ENCODE measurements at places on chromosomes 16 and 17. TPM values are rescaled to one million over a fixed set of nuclear protein-coding genes. Genes with fewer than 3 reads are reported as not detected.

FAM20A gene
- 16.2 TPM for total RNA-seq

CDH16 gene
- 0.25 TPM for total RNA-seq

TBC1D28 gene
- not detected for total RNA-seq

ADPRM gene
- 18.7 TPM for total RNA-seq

SPNS3 gene
- total RNA-seq = not detected

PRR35 gene
- total RNA-seq = not detected

DNA sequence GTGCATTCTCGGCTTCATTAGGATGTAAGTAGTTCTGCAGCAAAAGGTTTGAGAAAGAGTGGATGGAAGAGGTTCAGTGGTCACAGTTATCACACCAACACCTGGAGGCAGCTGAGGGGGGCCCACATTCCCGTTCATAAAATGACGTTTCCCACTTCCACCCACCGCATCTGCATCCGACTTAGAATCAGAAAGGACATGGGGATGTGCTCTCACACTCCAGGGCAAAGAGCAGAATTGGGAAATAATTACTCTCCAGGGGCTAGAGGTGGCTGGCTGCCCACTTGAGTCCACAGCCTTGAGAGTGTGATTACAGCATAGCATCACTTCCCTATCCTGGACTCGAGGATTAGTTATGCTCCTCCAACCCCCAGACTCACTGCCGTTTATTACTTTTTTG, 122.0 kb downstream of the CPPED1 start:
- no peak for DNase-seq

- no peak for DNase-seq
These were observed 227.3 kb upstream of the IRX5 start for GRCh38 chr16:54703339-54703738.

DNA sequence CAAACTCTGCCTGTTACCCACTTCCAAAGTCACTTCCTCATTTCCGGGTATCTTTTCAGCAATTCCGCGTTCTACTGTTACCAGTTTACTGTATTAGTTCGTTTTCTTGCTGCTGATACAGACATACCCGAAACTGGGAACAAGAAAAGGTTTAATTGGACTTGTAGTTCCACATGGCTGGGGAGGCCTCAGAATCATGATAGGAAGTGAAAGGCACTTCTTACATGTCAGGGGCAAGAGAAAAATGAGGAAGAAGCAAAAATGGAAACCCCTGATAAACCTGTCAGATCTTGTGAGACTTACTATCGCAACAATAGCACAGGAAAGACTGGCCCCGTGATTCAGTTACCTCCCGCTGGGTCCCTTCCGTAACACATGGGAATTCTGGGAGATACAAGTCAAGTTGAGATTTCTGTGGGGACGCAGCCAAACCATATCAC, 30.9 kb downstream of the PAFAH1B1 start:
- no peak for DNase-seq

- no peak for DNase-seq
These were observed 2.4 kb upstream of the RIPOR1 start for GRCh38 chr16:67526149-67526791.

GRCh38 chr17:45427181-45427835, 5.4 kb downstream of the ARHGAP27 start:
- no peak for DNase-seq

- DNase-seq = no peak
These were observed 8.0 kb downstream of the POLR3K start for GRCh38 chr16:45454-45853.

GRCh38 chr17:77402159-77402731, 261.5 kb downstream of the SEC14L1 start:
- DNase-seq = no peak

DNA sequence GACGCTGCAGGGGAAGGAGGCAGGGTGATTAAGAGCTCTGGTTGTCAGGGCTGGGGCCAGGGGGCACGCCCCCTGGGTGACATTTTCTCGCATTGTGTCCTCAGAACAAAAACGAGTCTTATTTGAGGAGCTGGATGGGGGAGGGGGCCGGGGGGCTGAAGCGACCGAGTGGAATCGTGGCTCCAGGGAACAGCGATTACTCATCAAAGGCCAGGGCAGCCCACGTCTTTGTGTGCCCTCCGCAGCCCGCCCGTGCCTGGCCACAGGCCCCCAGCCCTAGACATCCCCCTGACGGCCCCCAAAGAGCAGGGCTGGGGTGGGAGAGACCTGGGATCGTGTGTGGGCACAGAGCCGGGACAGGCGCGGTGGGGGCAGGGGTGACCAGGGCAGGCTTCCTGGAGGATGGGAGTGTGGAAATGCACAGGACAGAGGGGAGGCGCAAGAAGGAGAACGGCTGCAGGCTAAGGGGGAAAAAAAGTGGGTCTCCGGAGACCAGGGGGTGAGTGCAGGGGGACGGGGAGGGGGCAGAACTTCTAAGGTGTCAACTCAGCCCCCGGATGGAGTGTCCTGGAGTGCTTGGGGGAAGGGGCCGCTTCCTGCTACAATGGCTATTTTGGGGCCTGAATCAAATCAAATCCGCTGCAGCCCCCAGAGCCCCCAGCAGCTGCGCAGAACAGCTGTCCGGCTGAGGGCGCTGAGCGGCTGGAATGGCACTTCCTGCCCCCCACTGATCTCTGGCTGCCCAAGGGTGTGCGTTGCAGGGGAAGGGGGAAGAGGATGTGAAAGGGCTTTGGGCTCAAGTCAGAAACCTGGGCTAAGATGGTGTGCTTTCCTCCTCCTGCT, 24.0 kb upstream of the PHB1 start:
- no peak for DNase-seq

Measured in vagina (tissue), 2 donors.